ENCODE measurements at places on chromosomes 16 and 17. TPM values are rescaled to one million over a fixed set of nuclear protein-coding genes. Genes with fewer than 3 reads are reported as not detected.

The ABCC3 gene
- 128 TPM for total RNA-seq

The TEKT3 gene
- total RNA-seq, result not detected

GRCh38 chr16:73915935-73916334 is 380.7 kb upstream of the PSMD7 start:
- H3K27ac ChIP-seq, result no peak overlapping the region
- H3K4me3 ChIP-seq, result no peak overlapping the region
- H3K27me3 ChIP-seq, result no peaks in the 10 kb centered on the region
- H3K36me3 ChIP-seq, result no peaks in the 10 kb centered on the region

- no peaks in the 10 kb centered on the region for H3K27me3 ChIP-seq
- DNase-seq, result no peak
- peaks cover 4% of the 10 kb centered on the region for H3K4me1 ChIP-seq
- H3K4me3 ChIP-seq, result peak within 1 kb of the TSS; percentile 75
- H3K36me3 ChIP-seq, result peaks cover 3% of the 10 kb centered on the region
- peak within 1 kb of the TSS; percentile 93 for H3K27ac ChIP-seq
Measured at GRCh38 chr16:57735755-57736418, at the start of gene KATNB1. TSS of gene KATNB1 (plus strand) at chr16:57735770. CDS start at chr16:57737244, 1,474 bp downstream.

- no peak overlapping the region for H3K27ac ChIP-seq
- peaks cover 5% of the 10 kb centered on the region for H3K4me1 ChIP-seq
- H3K4me3 ChIP-seq, result no peak overlapping the region
- H3K36me3 ChIP-seq, result no peaks in the 10 kb centered on the region
- H3K27me3 ChIP-seq, result no peaks in the 10 kb centered on the region
Measured at GRCh38 chr17:63420868-63421680, 25.0 kb downstream of the CYB561 start.

- H3K27ac ChIP-seq, result no peak overlapping the region
- no peaks in the 10 kb centered on the region for H3K36me3 ChIP-seq
- H3K4me1 ChIP-seq, result peaks cover 6% of the 10 kb centered on the region
- no peak overlapping the region for H3K4me3 ChIP-seq
- no peaks in the 10 kb centered on the region for H3K27me3 ChIP-seq
Measured at GRCh38 chr17:76432712-76433336, 20.1 kb downstream of the UBE2O start.
